ENCODE measurements at places on chromosomes 3 and 15. TPM values are rescaled to one million over a fixed set of nuclear protein-coding genes. Genes with fewer than 3 reads are reported as not detected.

DNA sequence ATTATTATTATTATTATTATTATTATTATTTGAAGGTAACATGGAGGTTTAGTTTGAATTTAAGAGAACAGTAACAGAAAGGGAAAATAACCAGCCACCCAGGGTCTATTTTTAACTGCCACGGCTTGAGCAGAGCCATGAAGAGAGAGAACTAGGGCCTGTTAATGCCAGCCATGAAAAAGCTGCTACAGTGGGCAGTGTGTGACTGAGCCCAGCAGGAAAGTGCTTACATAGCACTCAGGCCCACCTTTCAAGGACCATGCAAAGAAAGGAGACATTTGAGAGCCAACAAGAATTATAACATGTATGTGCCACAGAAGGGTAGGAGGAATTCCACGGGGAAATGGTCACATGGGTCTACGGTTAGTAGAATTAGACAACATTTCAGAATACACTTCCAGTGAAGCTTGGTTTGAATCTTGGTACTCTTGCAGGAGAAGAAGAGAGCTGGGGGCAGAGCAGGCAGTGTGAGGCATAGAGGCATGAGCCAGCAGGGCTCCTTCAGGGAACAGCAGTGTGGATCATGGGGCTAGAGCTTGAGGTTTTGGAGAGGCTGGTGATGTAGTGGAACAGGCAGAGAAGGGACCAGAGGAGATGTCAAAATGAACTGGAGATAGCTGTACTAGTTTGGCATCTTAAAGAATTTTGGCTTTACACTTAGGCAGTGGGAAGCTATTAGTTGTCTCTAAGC is 140.7 kb downstream of the CMSS1 start:
- no peaks in the 10 kb centered on the region for H3K36me3 ChIP-seq
- peaks cover 15% of the 10 kb centered on the region for H3K4me1 ChIP-seq
- no peak overlapping the region for H3K4me3 ChIP-seq
- H3K27ac ChIP-seq, result no peak overlapping the region

DNA sequence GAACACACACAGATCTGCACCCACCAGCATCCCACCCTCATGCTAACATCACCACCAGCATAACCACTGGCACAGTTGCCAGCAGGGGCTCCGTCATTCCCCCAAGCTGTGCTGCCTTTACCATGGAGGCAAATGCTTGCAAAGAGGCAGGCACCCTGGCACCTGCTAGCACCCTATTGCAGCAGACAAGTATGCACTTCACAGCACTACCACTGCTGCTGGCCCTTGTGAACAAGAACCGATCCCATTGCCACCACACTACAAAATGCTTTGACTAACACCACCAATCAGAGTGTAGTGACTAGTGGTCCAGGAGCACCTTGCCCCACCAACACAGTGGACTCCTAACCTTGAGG is 862.2 kb upstream of the DPPA4 start:
- H3K27ac ChIP-seq, result no peak overlapping the region
- peaks cover 4% of the 10 kb centered on the region for H3K36me3 ChIP-seq
- H3K4me3 ChIP-seq, result no peak overlapping the region
- H3K27me3 ChIP-seq, result no peaks in the 10 kb centered on the region
- DNase-seq, result no peak

DNA sequence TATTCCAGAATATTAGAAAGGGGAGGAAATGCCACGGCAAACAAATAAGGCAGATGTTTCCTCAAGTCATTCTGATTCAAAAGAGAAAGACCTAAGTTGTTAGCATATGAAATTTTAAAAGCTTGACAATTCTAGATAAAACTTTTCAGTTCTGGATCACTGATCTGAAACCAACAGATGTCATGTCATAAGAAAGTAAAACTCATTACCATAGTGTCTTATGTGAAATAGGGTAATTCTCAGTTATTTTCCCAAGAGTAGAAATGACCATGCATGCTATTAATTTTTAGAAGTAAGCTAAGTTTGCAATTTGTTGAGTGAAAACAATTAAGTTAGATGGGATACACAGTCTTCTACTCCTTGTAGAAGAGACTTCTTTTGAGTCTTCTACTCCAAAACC is 630.3 kb downstream of the NAALADL2 start:
- no peak overlapping the region for H3K27ac ChIP-seq
- no peaks in the 10 kb centered on the region for H3K27me3 ChIP-seq
- H3K4me1 ChIP-seq, result peaks cover 6% of the 10 kb centered on the region
- H3K4me3 ChIP-seq, result no peak overlapping the region
- no peaks in the 10 kb centered on the region for H3K36me3 ChIP-seq
- no peak for DNase-seq

GRCh38 chr3:117786349-117786748 is 1076.8 kb downstream of the TUSC7 start:
- H3K36me3 ChIP-seq, result no peaks in the 10 kb centered on the region
- DNase-seq, result no peak
- no peak overlapping the region for H3K4me3 ChIP-seq
- H3K27me3 ChIP-seq, result no peaks in the 10 kb centered on the region
- H3K4me1 ChIP-seq, result peaks cover 51% of the 10 kb centered on the region

- H3K36me3 ChIP-seq, result peaks cover 9% of the 10 kb centered on the region
- no peaks in the 10 kb centered on the region for H3K27me3 ChIP-seq
- no peak overlapping the region for H3K4me3 ChIP-seq
- no peak for DNase-seq
- peaks cover 31% of the 10 kb centered on the region for H3K4me1 ChIP-seq
- H3K27ac ChIP-seq, result no peak overlapping the region
These were observed 266.2 kb upstream of the TPRG1 start for GRCh38 chr3:188905547-188905946.

Gene ROPN1
- total RNA-seq, result not detected

- H3K4me3 ChIP-seq, result no peak overlapping the region
- peaks cover 87% of the 10 kb centered on the region for H3K4me1 ChIP-seq
- H3K27ac ChIP-seq, result no peak overlapping the region
- no peaks in the 10 kb centered on the region for H3K27me3 ChIP-seq
- peaks cover 3% of the 10 kb centered on the region for H3K36me3 ChIP-seq
- DNase-seq, result no peak
These were observed 84.5 kb upstream of the HERC1 start for GRCh38 chr15:63918317-63918672.

Gene GSK3B
- 80.0 TPM for total RNA-seq

DNA sequence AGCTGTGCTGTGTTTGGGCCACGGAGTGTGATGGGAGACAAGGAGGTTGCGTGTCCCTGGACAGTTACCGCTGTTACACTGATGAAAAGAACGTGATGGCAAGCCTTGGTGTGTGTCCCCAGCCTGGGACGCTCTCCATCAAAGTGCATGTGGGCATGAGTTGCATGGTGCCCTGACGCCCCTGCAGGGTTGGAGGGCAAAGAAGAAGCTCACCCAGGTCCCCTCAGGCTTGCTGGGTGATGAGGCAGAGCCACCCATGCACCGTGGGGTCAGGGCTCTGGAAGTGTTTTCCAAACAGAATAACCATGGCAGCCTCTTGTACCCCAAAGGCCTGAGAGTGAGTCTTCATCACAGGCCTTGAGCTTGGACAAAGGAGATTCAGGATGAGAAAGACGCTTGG is 189.2 kb downstream of the ATP10A start:
- H3K36me3 ChIP-seq, result peaks cover 24% of the 10 kb centered on the region
- no peak for DNase-seq
- H3K4me3 ChIP-seq, result no peak overlapping the region
- H3K27me3 ChIP-seq, result no peaks in the 10 kb centered on the region
- H3K27ac ChIP-seq, result no peak overlapping the region
